ENCODE measurements at places on chromosomes 4 and X.

- no peak for DNase-seq
These were observed 98.8 kb downstream of the KLHL4 start for GRCh38 chrX:87616371-87616770.

DNA sequence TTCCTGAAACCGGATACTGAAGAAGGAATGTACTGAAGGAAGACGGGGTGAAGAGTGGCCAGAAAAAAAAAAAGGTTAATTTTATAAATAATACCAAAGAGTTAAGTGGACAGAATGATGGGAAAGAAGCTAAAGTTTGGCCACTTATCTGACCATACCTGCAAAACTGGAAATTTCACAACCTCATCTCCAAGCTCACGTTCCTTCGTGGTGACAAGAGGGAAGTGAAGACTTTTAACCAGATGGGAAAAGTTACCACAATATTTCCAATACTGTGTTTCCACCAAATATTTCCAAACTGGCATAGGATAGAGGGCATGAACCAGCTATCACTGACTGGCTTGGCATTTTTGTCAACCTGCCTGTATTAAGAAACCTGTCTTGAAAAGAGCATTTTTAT, 56.4 kb downstream of the MAML3 start:
- DNase-seq: no peak

DNA sequence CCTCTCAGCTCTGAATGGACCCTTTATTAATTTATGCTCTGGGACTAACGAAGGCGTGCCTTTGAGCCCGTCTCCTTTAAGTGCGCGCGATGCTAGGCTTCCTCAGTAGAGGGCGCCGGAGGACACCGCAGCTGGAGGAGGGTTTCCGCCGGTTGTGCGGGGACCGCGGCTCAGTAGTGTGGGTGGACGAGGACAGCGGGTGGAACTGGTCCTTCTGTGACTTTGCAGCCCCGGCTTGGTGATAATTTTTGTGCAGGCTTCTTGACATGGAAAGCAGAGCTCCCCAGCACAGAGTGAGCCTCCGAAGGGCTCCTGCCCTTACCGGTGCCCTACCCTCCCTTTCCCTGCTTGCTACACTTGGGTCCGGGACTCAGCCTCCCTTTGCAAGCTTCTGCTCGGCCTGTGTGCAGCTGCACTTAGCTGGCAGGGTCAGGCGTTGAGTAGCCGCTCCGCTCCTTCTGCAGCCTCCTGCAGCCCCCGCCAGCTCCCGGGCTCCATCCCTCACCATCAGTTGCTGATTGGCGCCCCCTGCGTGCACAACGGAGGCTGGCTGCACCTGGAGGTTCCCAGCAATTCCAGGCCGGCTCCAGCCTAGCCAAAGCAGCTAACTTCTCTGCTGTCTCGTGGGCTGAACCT, 26.8 kb upstream of the BOD1L1 start:
- no peak for DNase-seq

DNA sequence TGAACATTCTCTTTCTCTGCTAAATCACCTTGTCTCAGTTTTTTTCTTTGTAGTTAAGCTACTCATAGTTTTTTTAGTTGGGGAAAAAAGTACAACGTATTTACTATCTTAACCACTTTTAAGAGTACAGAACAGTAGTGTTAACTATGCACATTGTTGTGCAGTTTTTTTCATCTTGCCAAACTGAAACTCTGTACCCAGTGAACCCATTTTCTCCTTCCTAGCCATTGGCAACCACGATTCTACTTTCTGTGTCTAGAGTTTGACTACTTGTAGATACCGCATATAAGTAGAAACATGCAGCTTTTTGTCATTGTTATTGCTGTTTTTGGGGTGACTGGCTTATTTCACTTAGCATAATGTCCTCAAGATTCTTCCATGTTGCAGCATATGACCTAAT, 10.0 kb downstream of the N4BP2 start:
- no peak for DNase-seq

DNA sequence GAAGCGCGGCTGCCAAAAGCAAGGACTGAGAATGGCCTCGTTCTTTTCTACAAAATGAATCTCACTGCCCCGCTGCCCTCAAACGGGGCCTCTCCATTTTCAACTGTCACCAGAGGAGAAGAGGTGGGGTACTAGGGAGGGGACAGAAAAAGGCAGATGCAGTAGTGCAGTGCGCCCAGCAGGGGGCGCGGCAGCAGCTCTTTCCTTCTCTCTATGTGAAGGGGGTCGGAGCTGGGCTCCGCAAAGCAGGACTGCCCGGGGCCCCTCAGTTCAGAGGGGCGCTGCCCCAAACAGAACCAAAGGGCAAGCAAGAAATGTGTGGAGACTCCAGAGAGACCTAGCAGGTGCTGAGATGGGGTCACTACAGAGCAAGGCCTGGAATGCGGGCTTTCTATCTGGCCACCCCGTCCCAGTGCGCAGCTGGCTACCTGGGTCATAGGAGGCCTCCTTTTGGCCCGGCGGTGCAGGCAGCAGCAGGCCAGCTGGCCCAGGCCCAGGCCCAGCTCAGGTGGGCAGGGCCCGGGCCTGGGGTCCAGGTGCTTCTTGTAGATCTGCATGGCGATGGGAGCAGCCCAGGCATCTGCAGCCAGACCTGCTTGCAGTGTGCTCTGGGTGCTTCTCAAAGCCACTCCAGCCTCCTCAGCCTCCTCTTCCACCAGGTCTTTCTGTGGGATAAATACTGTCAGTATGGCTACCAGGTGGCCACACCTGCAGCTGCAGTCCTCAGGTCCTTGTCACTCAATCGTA, 5.9 kb downstream of the IRAK1 start:
- no peak for DNase-seq

GRCh38 chr4:4364061-4364460, 22.8 kb upstream of the NSG1 start:
- no peak for DNase-seq

GRCh38 chr4:122481766-122482405, 25.4 kb upstream of the IL2 start:
- DNase-seq: no peak

GRCh38 chr4:128775916-128776315, 33.6 kb upstream of the JADE1 start:
- no peak for DNase-seq

DNA sequence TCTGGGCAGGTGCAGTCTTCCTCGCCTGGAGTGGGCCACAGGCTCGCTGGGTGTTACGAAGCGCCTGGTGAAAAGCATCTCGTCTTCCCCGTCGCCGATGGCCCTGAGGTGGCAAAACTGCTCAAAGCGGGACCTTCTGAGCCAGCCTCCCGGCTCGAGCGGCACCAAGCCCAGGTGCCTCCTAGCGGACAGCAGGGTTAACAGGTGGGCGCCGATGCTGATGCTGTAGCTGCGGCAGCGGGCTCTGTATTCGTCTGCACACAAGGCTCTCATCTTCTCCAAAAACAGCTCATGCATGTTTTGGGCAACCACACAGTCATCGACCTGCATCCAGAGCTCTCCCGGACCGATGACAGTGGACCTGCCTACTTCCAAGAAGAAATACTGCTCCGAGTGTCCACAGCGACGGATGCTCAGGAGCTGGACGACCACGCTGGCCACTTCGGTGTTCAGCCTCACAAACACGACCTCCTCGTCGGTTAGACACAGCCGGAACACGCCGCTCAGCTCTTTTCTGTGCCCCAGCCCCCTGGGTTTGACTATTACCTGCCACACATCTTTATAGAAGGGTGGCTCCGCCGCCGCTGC, 1.2 kb downstream of the IRS4 start:
- no peak for DNase-seq

- DNase-seq: no peak
These were observed 40.0 kb downstream of the FAM53A start for GRCh38 chr4:1643971-1644735.

GRCh38 chr4:168979338-168979737, 30.7 kb downstream of the CBR4 start:
- no peak for DNase-seq

DNA sequence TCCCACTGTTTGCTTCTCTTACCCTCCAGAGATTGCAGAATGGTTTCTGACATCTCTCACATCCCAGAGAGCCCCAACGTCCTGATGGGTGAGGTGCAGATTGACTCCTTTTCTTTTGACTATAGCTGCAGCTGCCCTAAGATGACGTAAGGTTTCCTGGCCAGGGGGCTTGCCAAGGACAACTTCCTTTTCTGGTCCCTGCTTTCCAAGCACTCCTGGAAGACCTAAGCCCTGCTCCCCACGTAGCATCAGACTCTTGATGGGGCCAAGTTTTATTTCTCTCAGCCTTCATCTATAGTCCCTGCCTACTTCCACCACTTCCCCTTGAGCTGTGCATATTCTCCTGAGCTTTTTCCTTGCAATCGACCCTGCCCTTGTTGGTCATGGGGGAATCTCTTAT, 497.7 kb downstream of the IDS start:
- DNase-seq: no peak

DNA sequence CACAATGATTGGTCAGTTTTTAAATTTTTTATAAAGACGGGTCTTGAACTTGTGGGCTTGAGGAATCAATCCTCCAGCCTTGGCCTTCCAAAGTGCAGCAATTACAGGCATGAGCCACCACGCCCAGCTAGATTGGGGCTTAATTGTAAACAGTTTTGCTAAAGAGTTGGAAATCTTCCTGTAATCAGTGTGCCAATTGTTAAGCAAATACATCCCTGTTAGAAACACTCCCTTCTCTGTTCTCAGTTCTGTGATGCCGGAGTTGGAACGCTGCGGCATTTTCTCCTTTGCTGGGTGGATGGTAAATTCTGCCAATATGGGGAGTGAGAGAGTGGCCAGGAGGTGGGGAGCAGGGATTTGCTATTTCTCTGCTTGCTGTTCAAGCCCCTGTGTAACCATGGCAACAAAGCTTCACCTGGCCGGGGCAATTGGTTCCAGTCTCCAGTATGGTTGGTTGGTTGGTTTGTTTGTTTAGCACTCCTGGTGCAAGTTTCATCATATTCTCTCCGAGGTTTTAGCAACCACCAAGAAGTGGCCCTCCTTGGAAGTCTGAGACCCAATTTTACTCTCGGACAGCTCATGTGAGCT, 3.0 kb upstream of the SPATA4 start:
- no peak for DNase-seq

DNA sequence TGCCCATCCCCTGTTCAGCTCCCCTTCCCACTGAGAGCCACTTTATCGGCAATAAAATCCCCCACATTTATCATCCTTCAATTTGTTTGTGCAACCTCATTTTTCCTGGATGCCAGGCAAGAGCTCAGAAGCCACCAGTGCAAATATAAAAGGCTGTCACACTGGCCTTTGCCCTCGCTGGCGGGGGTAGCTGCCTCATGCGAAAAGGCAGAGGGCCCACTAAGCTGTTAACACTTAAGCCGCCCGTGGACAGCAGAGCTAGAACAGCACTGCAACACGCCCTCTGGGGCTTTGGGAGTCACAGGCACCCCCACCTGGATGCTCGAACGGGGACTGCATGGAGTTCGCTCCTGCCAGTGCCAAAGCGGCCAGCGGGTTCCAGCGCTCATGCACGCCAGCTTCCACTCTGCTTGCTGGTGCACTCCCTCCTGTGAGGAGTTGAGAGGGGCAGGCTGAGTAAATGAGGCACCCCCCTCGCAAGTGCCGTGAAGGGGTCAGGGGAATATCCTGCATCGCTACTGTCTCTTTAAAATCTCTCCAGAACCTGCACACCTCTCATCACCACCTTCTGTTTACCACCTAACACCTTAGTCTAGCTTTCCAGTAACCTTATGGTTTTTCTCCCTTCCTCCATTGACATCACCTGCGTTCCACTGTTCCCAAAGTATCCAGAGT, 99.5 kb downstream of the SORBS2 start:
- DNase-seq: no peak

- DNase-seq: no peak
These were observed 392.2 kb upstream of the ZFP42 start for GRCh38 chr4:187603093-187604025.

DNA sequence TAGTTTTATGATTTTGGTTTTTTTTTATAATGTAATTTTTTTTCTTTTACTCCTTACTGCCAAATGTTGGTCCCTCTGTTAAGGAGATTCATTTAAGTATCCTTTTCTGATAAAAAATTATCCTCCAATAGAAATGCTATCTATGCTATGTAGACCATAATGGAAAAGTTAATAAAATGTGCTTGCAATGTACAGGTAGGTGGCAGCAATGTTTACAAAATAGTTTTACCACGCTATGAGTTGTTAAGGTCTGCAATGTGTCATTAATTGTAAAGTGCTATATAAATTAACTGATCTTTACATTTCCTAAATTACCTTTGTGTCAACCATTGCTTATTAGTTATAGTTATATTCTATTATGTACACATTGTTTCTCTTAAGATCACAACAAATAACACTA, 3.8 kb upstream of the CENPC start:
- DNase-seq: no peak

DNA sequence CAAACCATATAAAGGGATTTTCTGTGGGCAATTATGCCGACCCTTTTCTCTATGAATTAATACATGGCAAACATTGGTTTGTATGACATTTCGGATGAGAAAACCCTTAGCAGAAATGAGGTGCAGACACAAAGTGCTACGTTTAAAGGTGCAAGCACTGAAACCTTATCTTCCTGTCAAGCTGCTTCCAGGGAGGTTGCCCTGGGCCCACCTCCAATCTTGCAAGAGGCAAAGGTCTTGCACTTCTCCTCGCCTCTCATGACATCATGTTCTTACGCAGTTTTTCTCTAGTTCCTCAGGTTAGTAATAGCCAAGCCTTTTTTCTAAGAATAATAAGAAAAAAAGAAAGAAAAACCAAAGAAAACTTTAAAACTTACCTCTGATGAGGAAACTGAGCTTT, 220.1 kb downstream of the DHX15 start:
- DNase-seq: no peak

DNA sequence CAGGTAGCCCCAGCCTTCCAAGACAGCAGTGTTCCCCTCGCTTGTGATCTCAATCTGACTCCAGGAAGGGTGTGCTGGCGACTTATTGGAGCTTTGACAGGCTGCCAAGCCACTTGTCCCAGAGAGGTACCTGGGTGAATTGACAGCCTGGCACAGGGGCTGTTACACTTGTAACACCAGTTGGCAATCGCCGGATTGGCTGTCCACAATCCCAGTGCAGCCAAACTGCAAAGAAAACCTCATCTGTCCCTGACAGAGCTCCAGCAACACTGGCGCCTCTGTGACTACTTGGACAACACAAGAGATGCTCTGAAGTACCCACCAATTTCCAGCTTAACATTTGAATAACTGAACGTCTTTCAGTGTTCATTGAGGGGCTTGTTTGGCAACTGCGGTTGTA, 76.8 kb upstream of the PRPS1 start:
- DNase-seq: no peak

- peak; percentile 17 for DNase-seq
These were observed 37.0 kb upstream of the ZBTB33 start for GRCh38 chrX:120213438-120214265.

GRCh38 chr4:25113915-25114904, 46.0 kb downstream of the SEPSECS start:
- DNase-seq: no peak

- no peak for DNase-seq
These were observed 80.3 kb downstream of the BANK1 start for GRCh38 chr4:101870874-101871273.

Measured in CMK (cell line).